ENCODE measurements at places on chromosomes 3 and 15.

DNA sequence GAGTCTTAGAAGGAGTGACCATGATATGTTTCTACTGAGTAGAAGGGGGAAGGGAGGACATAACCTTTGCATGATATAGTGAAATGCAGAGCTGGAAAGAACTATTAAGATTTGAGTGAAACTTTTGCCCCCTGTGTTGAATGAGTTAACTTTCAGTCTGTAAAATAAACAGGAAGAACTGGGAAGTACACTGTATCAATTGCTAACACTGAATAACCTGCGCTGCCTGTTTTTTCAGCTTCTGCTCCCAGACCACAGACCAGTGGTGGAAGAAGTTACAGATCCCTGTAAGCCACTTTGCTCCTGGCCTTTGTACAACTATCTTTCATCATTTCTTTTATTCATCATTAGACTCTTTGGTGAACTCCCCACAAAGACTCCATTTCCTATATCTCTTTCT is 3.6 kb upstream of the LRCH3 start:
- DNase-seq = no peak

- DNase-seq = no peak
Measured at GRCh38 chr3:149363053-149363452, 14.4 kb downstream of the TM4SF1 start.

GRCh38 chr15:27746401-27746955 is 352.6 kb downstream of the OCA2 start:
- no peak for DNase-seq

- no peak for DNase-seq
Measured at GRCh38 chr3:131491775-131492174, 11.0 kb downstream of the MRPL3 start.

DNA sequence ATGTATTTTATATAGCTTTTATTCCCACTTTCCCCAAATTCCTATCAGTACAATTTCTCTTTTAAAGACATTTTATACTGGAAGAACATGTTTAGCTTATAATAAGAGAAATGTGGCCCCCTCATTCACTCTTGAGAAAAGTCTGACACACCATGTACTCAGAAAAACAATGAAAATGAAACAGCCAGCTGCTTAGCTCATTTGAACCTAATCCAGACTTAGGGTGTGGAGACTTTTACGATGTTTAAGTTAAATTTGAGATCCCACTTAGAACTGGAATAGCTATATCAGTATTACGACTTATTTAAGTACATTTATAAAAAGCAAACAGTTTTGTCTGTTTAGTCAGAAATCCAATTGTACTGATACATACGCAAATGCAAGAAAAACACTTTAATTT is 252.3 kb upstream of the ARRDC4 start:
- no peak for DNase-seq

DNA sequence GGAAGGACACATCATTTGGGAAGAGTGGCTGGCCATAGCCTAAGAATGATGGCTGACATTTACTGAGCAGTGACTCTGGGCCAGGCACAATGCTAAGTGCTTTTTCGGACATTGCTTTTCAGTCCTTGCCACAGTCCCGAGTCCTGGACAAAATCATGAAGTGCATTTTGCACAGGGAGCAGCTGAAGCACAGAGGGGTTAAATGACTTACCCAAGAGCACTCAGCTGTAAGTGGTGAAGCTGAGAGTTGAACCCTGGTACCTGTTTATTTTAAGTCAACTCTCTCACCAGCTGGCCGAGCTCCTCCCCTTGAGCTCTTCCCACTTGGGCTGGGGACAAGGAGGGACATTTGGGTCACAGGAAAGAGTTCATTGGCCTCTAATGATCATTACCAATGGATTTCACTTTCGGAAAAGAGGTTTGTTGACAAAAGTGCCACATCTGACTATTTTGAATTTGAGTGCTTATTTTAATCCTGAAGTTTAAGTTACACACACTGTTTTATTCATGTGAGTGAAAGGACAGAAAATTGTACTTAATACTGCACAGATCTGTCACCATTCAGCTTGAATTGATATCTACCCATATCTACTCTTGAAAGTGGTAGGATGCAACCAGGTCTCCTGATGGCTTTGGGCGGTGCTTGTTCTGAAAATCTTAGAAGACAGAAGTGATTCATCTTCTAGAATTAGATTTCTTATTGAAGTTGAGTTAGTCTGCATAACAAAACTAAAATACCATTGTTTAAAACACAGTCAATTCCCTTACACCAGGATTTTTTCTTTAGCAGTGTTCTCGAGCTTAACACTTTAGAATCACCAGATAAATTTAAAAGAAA is 368.7 kb upstream of the PROK2 start:
- no peak for DNase-seq

DNA sequence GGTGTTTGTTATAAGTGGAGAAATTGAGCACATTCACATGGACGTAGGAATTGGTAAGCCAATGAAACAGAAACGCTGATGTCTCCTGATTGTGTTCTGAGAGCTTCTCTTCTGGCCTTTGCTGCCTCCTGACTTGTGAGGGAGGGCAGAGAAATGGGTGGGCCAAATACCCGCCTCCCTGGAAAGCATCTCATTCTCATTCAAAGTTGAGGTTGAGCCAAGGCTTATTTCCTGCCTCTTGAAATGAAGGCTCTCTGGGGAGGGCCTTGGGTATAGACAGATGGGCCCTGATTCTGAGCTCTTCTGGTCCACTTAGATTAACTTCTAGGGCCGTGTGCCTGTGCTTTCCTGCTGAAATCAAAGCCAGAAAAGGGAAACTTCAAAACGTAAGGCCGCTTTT is 57.4 kb upstream of the MYZAP start:
- no peak for DNase-seq

DNA sequence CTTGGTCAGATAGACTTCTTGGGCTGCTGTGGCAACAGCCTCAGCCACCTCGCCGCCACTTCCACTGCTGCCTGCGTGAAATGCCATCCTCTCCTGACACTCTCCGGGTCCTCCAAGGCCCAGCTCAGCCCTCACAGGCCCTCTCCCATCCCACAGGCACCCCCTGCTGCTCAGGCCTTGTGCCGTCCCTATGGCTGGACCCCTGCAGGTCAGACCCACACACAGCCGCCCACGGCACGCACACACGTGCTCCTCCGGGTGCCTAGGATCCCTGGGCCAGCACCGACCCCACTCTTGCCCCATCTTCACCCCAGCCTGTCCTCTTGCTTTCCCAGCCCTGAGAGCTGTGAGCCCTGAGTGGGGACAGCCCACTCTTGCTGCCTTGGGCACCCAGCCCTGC is 19.7 kb downstream of the CFAP100 start:
- DNase-seq = no peak

DNA sequence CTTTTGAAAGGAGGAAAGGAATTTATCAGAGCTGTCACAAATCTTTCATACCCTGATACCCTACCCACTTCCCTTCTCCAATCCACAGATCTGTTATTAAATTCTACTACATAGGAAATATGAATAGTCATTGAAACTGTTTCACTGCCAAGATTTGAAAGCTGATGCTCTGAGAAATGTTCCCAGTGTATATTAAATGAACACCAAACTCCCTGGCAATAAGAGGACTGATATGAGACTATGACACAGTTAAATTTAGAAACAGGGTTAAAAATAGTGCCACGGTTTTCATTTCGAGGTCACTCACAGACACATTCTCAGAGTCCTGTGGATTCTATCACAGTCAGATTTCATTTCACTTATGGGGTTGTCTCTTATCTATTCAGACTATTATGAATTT is 27.2 kb upstream of the GBE1 start:
- DNase-seq = no peak

- no peak for DNase-seq
Measured at GRCh38 chr3:30102356-30102755, 504.0 kb upstream of the TGFBR2 start.

- no peak for DNase-seq
Measured at GRCh38 chr15:65743637-65744252, 48.3 kb downstream of the DENND4A start.

DNA sequence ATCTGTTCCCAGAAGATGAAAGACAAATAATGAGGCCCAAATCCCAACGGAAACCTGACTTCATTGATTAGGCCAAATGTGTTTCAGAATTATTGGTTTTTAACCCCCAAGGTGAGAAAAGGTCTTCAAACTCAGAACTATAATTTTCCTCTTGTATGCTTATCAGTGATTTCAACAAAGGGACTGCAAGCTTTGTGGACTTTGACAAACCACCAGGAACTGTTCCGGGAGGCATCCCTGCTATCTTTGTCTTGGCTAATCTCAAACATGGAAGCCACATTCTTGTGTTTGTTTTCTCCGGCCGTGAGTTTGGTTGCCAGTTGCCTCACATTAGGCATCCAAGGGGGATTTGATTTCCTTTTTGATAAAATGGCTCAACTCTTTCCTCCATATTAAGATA is 19.5 kb downstream of the ARHGEF3 start:
- no peak for DNase-seq

DNA sequence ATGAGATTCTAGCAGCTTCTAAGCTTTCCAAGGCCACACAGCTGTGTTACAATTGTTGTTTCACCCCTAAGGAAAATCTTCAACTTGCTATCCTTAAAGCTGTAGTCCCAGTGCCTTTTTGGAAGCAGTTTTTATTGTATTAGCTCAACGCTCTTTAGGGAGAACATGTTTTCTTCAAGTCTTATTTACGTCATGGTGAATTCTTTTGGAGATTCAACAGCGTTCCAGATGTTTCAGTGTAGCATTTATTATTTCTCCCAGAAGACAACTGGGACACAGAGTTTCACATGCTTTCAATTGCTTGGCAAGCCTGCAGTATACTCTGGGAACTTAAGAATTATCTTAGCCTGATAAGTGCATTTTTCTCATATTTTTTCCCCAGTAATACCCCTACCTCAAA is 888.3 kb downstream of the PLOD2 start:
- DNase-seq = no peak

DNA sequence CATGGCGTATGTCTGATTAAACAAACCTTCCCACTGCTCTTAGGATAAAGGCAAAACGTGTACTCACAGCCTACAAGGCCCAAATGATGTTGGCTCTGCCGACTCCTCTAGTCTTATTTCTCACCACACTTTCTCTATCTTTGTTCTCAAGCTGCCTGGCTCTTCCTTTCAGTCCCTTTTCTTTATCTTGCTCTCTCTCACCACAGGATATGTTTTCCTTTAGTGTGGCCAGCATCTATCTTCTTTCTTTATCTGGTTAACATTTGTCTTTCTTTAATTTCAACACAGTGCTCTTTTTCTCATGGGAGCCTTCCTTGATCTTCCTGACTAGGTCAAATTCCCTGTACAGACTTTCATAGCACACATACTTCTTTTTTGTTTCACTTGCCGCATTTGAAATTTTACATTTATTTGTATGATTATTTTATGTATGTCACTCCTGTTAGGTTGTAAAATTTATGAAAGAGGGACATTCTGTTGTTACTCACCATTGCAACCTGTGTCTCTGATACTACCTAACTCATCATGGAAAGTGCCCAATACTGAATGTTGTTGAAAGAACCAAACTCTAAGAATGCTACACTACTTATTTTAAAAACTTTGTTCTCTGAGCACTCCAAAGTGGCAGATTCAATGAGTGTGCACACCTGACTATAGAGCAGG is 328.9 kb upstream of the CBLB start:
- DNase-seq = no peak

- DNase-seq = no peak
Measured at GRCh38 chr3:25725810-25726209, 57.4 kb downstream of the NGLY1 start.

GRCh38 chr3:86787091-86787490 is 203.9 kb downstream of the VGLL3 start:
- DNase-seq = no peak

GRCh38 chr3:187358068-187358467 is 10.1 kb upstream of the RTP4 start:
- DNase-seq = no peak

- DNase-seq = no peak
Measured at GRCh38 chr15:99421758-99422157, 144.0 kb upstream of the MEF2A start.

GRCh38 chr3:137348936-137349335 is 391.2 kb downstream of the IL20RB start:
- DNase-seq = no peak

- no peak for DNase-seq
Measured at GRCh38 chr3:58800032-58800431, 133.5 kb upstream of the FAM3D start.

DNA sequence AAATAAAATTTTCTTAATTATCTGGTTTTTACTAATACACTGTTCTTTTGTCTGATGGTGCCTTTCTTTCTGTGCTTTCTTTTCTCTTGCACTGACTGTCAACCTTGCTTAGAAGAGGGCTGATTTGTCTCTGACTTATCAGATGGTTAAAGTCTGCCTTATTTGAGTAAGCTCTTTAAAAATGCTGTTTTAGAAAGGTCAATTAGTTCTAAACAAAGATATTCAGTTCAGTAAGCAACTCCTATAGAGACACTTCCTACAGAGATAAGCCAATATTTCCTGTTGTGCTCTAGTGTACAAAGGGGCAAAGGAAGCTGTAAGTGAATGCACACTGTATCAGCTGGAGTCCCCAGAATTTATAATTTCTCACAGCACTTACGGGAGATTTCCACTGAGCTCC is 153.4 kb upstream of the TSPAN3 start:
- no peak for DNase-seq

DNA sequence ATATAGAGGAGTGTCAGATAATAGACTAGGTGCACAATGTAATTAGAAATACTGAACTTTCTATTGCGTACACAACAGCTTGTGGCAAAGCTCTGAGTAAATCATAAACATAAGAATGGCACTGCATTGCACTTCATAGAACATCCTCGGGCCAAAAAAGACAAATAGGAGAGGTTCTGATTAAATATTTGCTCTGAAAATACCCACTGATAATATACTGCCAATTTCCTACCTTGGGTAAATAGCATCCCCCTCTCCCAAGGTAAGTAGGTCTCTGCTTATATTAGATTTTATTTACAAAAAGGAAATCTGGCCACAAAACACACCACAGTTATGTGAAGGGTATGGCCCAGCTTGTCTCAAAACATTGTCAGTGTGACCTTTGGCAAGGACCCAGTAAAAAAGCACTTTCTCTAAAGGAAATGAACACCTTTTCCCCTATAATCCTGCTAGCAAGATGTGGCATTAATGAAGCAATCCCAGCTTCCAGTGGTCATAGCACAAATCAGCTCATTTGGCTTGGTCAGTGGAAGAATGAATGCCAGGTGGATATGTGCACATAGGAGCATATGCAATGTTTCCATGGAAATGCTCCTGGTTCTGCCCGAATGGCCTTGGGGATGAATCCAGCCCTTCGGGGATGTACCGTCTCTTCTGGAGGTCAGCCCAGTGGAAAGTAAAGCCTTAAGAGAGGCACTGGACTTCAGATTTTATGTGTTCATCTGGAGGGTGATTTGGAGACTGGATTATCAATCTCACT is 315.9 kb downstream of the LSAMP start:
- DNase-seq = no peak

GRCh38 chr3:113754494-113755159 is 7.8 kb downstream of the ATP6V1A start:
- DNase-seq = no peak
